Hindlimb muscle (tissue), 1 donor: ENCODE measurements at places on chromosomes 3 and 15.

DNA sequence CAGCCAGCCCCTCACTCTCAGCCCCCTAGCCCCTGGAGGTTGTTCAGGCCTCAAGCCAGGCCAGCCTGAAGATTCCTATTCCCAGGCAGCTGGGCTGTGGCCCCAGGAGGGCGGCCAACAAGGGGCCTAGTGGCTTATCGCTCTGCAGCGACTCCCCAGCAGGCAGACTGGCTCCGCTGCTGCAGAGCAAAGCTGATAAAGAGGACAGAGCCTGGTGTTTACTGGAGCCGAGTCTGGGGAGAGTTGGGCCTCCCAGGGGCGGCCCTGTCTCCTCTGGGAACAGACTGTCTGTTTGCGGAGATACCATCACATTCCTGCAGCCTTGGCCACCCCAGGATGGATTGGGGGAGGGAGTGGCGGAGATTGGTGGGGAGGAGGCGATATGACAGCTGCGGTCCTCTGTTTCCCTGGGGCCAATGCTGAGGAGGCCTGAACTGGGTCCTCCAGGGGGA is 22.4 kb upstream of the SMAD6 start:
- DNase-seq: no peak

DNA sequence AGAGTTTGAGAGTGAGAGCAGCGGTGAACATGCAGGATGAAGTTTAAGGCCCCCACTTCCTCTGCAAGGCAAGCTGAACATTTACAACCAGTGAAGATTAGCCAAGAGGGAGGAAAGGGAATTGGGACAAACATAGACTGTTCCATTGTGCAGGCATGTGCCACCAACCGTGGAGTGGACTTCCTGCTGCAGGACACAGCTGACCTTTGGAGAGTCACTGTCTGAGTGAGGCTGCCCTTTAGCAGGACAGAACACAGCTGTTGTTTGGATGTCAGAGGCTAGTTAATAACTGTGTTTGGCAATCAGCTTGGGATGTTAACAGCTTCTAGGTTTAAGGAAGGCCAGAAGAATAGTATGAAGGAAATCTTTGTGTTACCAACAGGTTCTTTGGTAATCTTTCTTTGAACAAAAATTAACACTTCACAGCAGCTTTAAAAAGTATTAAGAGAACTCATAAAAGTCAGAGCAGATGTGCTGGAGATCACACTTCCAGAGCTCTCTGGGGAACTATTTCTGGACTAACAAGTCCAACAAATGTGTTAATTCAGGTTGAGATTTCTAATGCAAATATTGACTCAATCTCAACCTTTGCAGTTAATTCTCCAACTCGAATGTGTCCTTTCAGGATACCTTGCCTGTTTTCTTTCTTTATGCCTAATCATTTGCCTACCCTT is 31.4 kb downstream of the CTDSPL start:
- no peak for DNase-seq

- no peak for DNase-seq
Observed at GRCh38 chr15:94233441-94233840, 2.1 kb downstream of the MCTP2 start.

- no peak for DNase-seq
Observed at GRCh38 chr15:24075420-24076089, 388.4 kb upstream of the NDN start.

GRCh38 chr3:55203006-55203405 is 275.1 kb upstream of the LRTM1 start:
- DNase-seq: no peak

DNA sequence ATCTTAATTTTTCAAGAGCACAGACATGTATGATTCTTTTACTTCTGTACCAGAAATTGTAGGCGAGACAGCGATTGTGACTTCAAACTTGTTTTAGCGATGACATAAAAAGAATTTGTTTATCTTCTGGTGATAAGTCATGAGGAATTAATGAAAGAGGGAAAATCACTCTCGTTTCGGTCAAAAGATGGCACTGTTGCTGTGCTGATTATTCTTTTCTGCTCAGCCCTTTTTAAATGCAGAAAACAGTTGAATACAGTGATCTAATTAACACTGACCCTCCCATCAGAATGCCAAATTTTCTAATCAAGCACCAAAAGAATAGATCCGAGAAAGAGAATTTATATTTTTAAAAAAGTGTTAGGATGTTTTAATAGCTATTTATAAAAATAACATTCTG is 52.6 kb downstream of the NSUN3 start:
- DNase-seq: peak; percentile 15

GRCh38 chr3:179451265-179452175 is at the start of gene GNB4:
Gene GNB4 (minus strand): TSS chr3:179451470. CDS start chr3:179426200, 25,270 bp downstream.
- DNase-seq: peak; percentile 94

- DNase-seq: no peak
Observed at GRCh38 chr3:46835054-46835453, 28.2 kb downstream of the MYL3 start.

- no peak for DNase-seq
Observed at GRCh38 chr3:175307642-175308041, 448.5 kb downstream of the NAALADL2 start.

GRCh38 chr3:114879059-114880031 is 267.7 kb downstream of the ZBTB20 start:
- DNase-seq: no peak

- no peak for DNase-seq
Observed at GRCh38 chr15:60458721-60459120, 20.2 kb downstream of the ICE2 start.

DNA sequence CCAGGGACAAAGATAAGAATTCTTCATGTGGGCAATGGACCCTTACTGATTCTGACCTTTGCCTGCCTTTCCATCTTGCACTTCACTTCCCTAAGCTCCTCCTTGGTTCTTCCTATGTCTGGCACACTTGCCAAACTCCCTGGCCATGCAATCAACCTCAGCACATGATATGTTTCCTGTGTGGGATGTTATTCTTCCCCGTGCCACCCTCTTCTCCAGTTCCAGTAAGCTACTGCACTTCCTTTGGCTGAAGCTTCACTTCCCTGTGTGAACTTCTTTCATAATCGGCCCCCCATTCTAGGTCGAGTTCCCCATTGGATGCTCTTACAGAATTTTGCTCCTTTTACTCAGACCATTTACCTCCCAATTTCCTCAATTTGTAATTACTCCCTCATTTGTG is 10.7 kb upstream of the TASOR start:
- no peak for DNase-seq

GRCh38 chr15:66654739-66655375 is 47.2 kb upstream of the SMAD6 start:
- DNase-seq: no peak

DNA sequence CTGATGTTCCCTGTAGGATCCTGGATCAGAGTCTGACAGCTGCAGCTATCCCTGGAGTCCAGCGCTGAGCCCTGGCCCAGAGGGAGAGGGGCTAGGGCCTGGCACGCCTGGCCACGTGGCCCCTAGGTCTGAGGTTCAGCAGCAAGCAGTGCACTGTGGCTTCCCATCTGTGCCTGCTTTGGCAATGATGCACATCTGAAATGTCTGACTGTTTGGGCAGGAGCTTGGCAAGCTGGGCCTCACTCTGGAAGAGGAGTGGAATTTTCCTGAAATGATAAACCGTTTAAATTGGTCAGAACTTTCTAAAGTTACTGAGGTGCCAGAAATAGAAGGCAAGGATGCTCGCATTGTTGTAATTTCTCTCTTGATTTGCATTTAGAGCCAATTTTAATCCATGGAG is 48.8 kb upstream of the MRPS22 start:
- no peak for DNase-seq

- DNase-seq: no peak
Observed at GRCh38 chr3:18417904-18418572, 7.1 kb downstream of the SATB1 start.

GRCh38 chr3:31523543-31523942 is 9.2 kb upstream of the STT3B start:
- no peak for DNase-seq

DNA sequence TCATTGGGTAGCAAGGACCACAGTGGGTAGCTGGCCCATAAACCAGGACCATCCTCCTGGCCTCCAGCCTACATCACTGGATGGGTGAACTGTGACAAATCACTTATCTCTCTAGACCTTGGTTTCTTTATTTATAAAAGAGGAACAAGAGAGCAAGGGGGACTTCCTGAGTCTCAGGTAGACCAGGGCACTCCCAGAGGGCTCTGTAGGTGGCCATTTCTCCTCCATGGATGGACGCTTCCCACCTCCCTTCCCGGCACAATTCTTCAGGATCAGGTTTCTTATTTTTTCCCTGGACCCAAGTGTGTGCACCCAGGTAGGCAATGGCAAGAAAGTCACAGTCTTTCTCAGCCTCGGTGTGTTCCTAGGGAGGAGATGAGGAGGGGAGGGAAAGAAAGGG is 41.4 kb upstream of the SPATA12 start:
- DNase-seq: no peak
